ENCODE measurements at places on chromosomes 7 and 10. TPM values are rescaled to one million over a fixed set of nuclear protein-coding genes. Genes with fewer than 3 reads are reported as not detected.

The PNLIPRP1 gene
- not detected for total RNA-seq

The NUTM2B gene
- total RNA-seq = 0.75 TPM

The ARHGEF35 gene
- 0.80 TPM for total RNA-seq

The IDI2 gene
- total RNA-seq = not detected

The EIF5AL1 gene
- total RNA-seq = 0.13 TPM

The ADAM22 gene
- total RNA-seq = 15.3 TPM

The PLXDC2 gene
- total RNA-seq = 49.9 TPM
